ENCODE measurements at places on chromosomes 5 and 9. TPM values are rescaled to one million over a fixed set of nuclear protein-coding genes. Genes with fewer than 3 reads are reported as not detected.

HAVCR2 gene
- not detected for total RNA-seq

ANXA2R gene
- total RNA-seq = 1.2 TPM

RLN2 gene
- total RNA-seq = not detected

SLCO6A1 gene
- not detected for total RNA-seq

SCGB3A2 gene
- not detected for total RNA-seq

BASP1 gene
- 121 TPM for total RNA-seq

CHSY3 gene
- 4.2 TPM for total RNA-seq

MAT2B gene
- total RNA-seq = 63.1 TPM

PCDHA4 gene
- total RNA-seq = not detected

PCDHGA3 gene
- 7.5 TPM for total RNA-seq

SOX30 gene
- not detected for total RNA-seq

GRM6 gene
- not detected for total RNA-seq

PCDHGA12 gene
- total RNA-seq = 10.9 TPM

ZBTB26 gene
- total RNA-seq = 5.2 TPM

HSPB3 gene
- 12.3 TPM for total RNA-seq

TSLP gene
- total RNA-seq = not detected

RAD17 gene
- total RNA-seq = 15.8 TPM

ZBTB43 gene
- total RNA-seq = 8.5 TPM

ARHGEF39 gene
- total RNA-seq = 2.1 TPM

LCP2 gene
- total RNA-seq = not detected

CTXN3 gene
- not detected for total RNA-seq

STPG3 gene
- total RNA-seq = not detected

OR1Q1 gene
- not detected for total RNA-seq

C7 gene
- total RNA-seq = not detected

LCN6 gene
- total RNA-seq = not detected

LRRC19 gene
- not detected for total RNA-seq

CTSV gene
- total RNA-seq = not detected

FOXD4L5 gene
- total RNA-seq = not detected

CAVIN4 gene
- 1.9 TPM for total RNA-seq

TSSK1B gene
- not detected for total RNA-seq

EQTN gene
- not detected for total RNA-seq

BDP1 gene
- total RNA-seq = 18.0 TPM

PCDHGC4 gene
- 0.54 TPM for total RNA-seq

TERT gene
- not detected for total RNA-seq

RIMOC1 gene
- 20.4 TPM for total RNA-seq

HAPLN1 gene
- 69.6 TPM for total RNA-seq

CER1 gene
- not detected for total RNA-seq

ACTL7A gene
- total RNA-seq = not detected

SH3RF2 gene
- total RNA-seq = not detected

OTP gene
- not detected for total RNA-seq

IFNB1 gene
- not detected for total RNA-seq

MAMDC2 gene
- not detected for total RNA-seq

RANBP6 gene
- 35.0 TPM for total RNA-seq

FAM151B gene
- total RNA-seq = 3.4 TPM
